Activated CD4-positive, alpha-beta T cell treated with anti-CD3 and anti-CD28 coated beads, Interleukin-2, amount 50 U/mL, for 4 hours (primary cell): ENCODE measurements at places on chromosomes 13 and 19.

DNA sequence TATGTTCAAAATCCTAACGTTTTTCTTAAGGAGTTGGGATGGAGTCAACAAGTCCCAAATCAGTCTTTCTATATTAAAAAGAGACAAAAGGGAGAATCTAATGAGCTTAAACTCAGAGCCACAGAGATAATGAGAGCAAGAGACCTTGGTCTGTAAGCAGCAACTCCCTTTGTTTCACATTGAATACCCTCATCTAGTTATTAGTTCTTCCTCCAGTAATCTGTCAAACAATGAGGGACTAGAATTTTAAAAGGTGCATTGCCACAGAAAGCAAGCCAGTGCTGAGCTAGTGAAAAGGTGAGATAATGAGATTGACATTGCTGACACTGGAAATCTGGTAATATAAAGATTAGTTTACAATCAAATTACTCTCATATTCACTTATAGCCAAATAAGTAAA is 718.6 kb downstream of the DACH1 start:
- DNase-seq = no peak

GRCh38 chr13:35014606-35015213 is 72.6 kb downstream of the NBEA start:
- no peak for DNase-seq

GRCh38 chr19:39995794-39996193 is 1.1 kb upstream of the ZNF546 start:
- no peak for DNase-seq

- DNase-seq = no peak
Observed at GRCh38 chr19:46606019-46606418, 4.9 kb downstream of the CALM3 start.

DNA sequence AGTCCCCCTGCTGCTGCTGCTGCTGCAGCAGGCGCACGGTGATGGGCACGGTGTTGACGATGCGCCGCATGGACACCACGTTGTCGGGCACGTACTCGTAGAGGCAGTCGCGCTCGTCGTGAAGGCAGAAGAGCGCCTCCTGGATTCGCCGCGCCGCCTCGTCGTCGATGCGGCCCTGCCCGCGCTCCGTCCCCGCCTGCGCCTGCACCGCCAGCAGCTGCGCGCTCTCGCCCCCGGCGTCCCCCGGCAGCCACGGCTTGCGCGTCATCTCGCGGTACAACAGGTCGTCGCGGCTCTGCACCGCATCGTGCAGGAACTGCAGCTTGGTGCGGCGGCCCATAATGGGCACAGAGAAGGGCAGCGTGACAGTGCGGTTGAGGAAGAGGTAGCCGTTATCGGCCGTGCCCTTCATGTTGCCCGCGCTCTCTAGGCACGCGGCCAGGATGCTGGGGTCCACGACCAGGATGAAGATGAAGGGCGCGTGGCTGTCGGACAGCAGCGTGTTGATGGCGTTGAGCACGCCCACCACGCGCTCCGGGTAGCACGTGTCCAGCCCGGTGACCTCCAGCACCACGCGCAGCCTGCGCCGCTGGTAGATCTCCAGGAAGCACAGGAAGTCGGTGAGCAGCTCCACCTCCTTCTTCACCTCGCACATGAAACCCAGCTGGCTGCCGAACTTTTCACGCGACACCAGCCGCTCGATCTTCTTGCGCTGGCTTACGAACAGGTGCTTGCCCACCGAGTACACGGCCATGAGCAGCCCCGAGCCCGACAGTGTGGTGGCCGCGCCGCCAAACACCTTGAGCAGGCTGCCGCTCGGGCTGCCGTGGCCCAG is 8.1 kb downstream of the NKPD1 start:
- DNase-seq = peak; percentile 33

GRCh38 chr13:99050983-99051488 is 73.2 kb upstream of the DOCK9 start:
- DNase-seq = no peak

GRCh38 chr19:58571575-58571947 is 1.6 kb downstream of the MZF1 start:
- no peak for DNase-seq

- DNase-seq = no peak
Observed at GRCh38 chr19:4089400-4089908, 22.8 kb upstream of the ZBTB7A start.

DNA sequence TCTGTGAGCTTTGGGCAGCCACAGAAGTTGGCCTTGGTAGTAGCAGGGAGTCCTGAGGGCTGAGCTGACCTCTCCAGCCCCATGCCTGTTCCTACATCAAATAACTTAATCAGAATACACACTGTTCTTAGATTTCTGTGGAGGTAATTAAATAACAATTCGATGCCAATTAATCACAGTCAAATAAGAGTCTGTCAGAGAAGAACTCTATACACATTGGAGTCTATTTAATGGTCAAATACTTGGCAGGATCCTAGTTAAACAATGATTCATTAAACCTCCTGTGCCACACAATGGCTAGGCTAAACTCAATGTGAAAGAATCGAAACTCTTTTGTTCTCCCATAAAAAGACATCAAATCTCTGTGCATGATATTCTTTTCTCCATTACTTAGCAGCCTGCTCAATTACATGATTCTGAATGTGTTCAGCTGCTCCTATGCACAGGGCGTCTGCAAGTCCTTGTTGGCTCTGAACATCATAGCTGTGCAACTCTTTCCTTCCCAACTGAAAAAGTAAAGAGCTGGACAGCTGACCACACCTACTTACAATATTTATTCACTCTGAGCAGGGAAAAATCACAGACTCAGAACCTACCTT is 173.1 kb downstream of the ABCC4 start:
- no peak for DNase-seq

GRCh38 chr13:30337061-30337610 is 29.8 kb upstream of the KATNAL1 start:
- DNase-seq = no peak

GRCh38 chr19:28519952-28520861 is 692.7 kb downstream of the UQCRFS1 start:
- DNase-seq = no peak

DNA sequence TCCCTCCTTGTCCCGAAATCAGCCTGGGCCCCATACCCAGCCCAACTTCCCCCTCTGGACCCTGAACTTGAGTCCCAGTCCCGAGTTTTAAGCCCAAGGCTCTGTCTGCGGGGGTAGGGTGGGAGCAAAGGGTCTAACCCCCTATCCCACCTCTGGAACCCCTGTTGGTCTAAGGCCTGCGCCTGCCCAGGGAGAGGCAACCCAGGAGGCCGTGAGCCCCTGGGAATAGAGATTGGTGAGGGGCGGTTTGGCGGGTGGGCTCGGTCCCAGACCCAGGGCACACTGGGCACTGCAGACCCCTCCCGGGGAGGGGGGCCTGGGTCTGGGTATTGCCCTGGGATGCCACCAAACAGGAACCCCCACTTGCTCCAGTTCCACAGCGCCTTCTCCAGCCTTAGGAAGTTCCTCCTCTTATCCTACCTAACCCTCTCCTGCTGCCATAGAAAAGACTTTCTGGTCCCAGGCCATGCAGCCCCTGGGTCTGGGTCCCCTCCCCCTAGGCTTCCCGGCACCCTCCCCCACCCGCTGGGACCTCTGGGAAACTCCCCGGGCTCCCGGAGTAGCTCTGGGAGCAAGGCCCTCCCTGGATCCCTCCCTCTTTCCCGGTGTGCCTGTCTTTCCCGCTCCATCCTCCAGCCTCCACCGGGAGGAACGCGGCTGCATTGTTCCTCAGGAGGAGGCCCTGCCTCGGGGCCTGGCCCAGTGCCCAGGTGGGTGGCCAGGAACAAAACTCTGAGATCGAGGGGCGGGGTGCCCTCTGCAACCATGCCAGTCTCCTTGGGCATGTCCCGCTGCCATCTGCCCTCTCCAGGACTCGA is 33.6 kb upstream of the NANOS3 start:
- DNase-seq = no peak

DNA sequence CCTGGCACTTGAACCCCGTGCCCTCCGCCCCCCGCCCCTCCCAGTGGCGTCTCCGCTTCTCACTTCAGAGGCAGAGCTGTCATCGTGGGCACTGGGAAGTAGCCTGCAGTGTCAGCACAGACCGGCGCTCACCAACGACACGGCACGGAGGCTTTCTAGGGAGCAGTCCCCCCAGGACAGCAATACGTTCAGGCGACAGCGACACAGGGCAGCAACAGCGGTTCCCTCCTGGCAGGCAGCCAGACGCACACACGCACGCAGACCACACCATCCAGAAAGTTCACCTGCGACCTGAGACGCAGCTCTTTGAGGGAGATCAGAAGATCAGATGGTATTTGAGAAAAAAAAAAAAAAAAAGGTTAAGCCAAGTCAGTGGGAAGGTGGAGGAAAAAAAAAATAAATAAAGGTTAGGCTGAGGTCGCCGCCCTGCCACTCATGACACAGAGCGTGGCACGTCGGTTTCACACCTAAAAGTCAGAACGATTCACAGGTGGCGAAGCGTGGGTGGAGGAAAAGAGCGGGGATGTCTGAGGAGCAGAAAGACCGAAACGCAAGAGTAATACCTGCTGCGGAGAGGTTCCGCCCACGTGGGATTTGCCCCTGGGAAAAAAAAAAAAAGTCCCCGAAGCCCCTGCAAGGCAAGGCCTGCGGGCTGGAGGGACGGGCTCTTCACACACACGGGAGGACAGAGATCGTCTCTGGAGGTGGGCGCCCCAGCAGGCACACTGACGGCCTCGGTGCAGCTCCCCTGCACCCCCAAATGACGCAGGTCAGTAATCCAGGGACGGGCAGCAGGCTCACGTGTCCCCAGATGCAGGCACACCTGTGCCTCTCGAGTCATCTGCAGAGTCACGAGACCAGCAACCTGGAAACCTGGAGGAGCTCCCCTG is 94.5 kb downstream of the GNG7 start:
- DNase-seq = peak; percentile 93

DNA sequence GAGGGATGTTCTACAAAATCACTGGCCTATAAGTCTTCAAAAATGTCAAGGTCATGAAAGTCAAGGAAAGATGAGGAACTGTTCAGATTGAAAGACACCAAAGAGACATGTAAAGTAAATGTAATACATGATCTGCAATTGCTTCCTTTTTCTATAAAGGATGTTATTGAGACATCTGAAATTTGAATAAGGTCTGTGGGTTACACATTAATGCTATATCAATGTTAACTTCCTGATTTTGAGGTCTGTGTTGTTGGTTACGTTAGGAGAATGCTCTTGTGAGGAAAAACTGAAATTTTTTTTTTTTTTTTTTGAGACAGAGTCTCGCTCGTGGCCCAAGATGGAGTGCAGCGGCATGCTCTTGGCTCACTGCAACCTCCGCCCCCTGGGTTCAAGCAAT is 197.4 kb downstream of the RGCC start:
- no peak for DNase-seq

GRCh38 chr19:10769533-10770491 is 51.9 kb downstream of the DNM2 start:
- DNase-seq = no peak

DNA sequence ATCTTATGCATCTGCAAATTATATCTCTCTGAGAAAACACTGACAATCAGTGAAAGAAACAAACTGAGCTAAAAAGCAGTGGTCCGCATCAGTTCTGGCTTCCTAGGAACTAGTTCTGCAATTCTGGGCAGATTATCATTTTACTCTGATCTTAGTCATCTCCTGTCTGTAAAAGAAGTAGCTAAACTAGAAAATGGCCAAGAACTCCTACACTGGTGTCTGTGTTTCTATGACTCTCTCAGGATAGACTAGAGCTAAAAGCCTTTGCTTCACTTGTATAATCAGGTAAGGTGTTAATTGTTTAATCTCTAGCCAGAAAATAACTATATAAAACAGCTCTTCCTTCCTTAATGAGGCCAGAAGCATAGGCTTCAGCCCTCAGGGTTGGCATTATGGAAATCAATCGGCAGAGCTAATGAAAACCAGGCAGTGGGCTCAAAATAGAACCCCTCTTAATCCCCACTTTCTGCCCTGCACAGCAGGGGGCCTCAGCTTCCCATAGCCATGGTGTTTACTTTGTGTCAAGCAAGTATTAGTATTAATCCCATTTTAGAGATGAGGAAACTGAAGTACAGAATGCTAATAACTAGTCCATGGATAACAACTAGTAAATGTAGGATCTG is 459.2 kb downstream of the FGF14 start:
- DNase-seq = no peak

- no peak for DNase-seq
Observed at GRCh38 chr13:22127277-22128164, 456.6 kb downstream of the FGF9 start.

GRCh38 chr19:41219924-41220567 is 1.0 kb downstream of the AXL start:
- no peak for DNase-seq

DNA sequence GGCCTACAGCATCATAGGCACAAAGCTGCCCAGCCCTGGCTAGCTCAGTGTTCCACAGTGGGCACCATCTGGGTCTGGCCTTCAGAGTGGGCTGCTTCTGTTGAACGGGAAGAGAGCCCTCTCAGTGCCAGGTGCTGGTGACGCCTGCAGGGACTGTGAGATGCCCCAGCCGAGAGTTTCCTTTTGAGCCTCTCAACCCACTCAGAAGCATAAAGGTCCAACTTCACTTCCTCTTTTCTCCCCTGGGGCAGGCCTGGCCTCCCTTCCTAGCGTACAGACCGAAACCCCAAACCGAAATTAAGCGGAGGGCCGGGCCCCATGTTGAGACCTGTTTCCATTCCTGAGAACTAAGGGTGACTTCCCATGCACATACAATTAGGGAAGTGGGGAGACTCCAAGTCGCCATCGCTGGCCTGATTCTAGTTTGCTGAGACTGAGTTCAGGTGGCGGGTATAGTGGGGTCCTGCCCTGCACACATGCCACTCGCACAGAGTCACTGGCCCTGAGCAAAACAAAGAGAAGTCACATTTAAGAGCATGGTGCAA is 6.9 kb downstream of the RAB8A start:
- DNase-seq = no peak

- no peak for DNase-seq
Observed at GRCh38 chr13:23963947-23964346, 66.6 kb upstream of the C1QTNF9B start.

DNA sequence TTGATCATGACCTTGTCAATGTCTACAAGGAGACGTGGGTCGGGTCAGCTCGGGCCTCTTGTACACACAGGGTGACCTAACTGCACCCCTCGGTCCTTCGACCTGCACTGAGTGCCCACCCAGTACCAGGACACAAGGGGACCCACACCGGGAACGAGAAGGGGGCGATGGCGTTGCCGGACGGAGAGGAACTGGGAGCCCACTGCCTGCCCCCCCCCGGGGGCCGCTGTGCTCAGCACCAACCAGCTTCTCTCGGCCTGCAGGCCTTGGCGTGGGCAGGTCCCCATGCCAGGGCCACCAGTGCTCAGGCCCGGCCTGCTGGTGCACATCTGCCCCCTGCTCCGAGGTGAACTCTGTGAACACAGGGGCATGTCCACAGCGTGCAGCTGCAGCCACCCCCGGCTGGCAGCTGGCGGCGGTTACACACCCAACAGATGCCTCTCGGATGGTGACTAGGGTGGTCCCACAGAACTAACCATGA is 14.1 kb downstream of the CFD start:
- DNase-seq = no peak

DNA sequence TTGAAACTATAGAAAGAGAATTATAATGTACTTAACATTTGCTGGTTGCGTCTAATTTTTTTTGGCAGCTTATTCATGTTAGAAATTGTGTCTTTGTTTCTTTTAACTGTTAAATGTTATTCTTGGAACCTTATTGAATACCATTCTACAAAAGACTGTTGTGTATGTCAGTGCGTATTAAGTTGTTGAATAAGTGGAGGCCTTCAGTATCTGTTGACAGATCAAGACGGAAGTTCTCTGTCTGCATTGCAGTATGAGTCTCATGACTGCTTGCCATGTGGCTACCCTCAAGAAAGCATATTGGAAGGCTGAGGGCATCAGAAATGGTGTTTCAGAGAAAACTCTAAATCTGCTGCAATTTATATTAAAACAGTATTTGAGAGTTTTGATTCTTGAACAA is 8.5 kb downstream of the UBA2 start:
- DNase-seq = no peak
